ENCODE measurements at places on chromosomes 5 and 9.

DNA sequence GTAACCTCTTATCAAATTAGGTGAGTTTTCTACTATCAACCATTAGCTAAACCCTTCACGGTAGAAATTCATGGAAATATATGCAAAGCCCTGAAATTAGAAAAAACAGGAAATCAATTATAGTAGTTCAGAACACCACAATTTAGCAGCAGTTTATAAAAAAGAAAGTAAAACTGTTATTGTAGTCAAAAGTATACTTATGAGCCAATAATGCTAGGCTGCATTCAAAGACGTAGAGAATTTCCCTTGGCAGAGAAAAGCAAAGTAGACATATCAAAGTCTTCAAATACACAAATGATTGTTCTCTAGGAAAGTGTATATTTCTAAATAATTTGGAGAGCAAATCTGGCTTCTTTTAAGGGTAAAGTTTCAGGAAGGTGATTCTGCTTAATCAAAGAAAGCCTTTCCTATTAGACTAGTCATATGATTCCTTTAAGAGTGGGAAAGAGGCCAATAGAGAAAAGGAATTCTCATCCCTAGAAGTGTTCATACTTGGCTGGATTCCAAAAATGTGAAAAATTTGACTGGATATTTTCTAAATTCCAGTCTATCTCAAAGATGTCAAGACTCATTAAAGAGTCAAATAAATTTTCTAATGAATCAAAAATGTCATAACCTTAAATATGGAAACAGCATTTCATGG, 185.5 kb downstream of the SMC2 start:
- DNase-seq: no peak

- no peak for DNase-seq
Measured at GRCh38 chr5:3121813-3122212, 370.3 kb upstream of the IRX2 start.

GRCh38 chr5:7047511-7048261, 334.5 kb downstream of the TENT4A start:
- no peak for DNase-seq

GRCh38 chr5:143796125-143796524, 15.8 kb upstream of the HMHB1 start:
- DNase-seq: no peak

GRCh38 chr5:171808951-171809350, 23.3 kb downstream of the SMIM23 start:
- DNase-seq: no peak
